ENCODE measurements at places on chromosomes 11 and 22. TPM values are rescaled to one million over a fixed set of nuclear protein-coding genes. Genes with fewer than 3 reads are reported as not detected.

Gene MISFA
- 1.4 TPM for total RNA-seq

Gene P2RY2
- total RNA-seq: not detected

Gene SCN2B
- total RNA-seq: not detected

- no peak for DNase-seq
Observed at GRCh38 chr11:47078751-47079521, 97.7 kb downstream of the ARFGAP2 start.

DNA sequence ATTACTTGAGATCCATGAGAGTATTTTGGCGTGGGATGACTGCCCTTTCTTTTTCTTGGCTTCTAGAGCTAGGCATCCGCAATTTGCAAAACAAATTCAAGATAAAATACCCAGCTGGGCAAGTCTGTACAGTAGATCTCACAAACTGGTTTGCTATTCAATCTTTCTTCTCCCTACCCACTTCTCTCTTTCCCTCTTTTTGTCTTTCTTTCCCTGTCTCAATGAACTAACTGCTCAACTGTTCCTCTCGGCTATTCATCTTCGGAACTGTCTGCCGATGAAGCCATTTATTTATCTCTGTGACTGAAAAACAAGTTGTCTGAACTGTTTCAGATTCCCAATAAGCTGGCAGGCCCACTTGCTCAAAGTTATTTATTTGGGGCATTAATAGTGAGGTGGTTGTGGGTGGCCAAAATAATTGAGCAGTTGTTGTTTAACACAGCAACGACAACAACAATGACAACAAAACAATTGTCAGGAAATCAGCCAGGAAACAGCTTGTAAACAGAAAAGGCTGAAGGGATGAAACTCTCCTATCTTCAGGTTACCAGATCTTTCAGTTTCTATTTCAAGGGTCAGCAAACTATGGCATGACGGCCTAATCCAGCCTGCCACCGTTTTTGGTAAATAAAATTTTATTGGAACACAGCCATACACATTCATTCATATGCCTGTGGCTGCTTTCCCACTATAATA lies 76.0 kb upstream of the MTMR2 start:
- DNase-seq: no peak

DNA sequence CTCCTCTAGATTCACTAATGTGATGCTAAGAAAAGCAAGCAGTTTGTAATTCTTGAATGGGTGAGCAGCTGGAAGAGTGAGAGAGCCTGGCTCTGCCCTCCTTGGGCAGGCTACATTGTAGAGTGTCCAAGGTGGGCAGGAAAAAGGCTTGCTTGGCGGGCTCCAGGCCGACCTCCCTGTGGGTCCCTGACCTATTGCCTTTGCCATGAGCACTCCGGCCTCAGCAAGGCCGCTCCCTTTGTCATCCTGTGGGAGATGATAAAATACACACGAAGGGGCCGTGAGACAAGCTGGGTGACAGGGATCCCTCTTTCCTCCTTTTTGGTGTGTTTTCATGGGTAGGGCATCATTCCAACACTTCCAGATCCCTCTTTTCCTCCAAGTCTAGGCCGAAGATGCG lies 41.8 kb downstream of the TIMP3 start:
- no peak for DNase-seq

GRCh38 chr22:28428271-28428670 lies 251.4 kb downstream of the TTC28 start:
- no peak for DNase-seq

GRCh38 chr11:34988294-34989255 lies 72.2 kb downstream of the PDHX start:
- DNase-seq: no peak

GRCh38 chr11:1461826-1462697 lies 24.5 kb downstream of the MOB2 start:
- no peak for DNase-seq

GRCh38 chr11:46690702-46691101 lies 9.7 kb downstream of the ARHGAP1 start:
- DNase-seq: no peak

- DNase-seq: no peak
Observed at GRCh38 chr22:32862936-32863661, 61.6 kb downstream of the TIMP3 start.

- DNase-seq: no peak
Observed at GRCh38 chr11:104727768-104728167, 170.5 kb downstream of the CASP12 start.

- DNase-seq: no peak
Observed at GRCh38 chr11:36254713-36255112, 34.5 kb downstream of the COMMD9 start.

- no peak for DNase-seq
Observed at GRCh38 chr22:48402591-48403031, 1425.1 kb downstream of the BRD1 start.

DNA sequence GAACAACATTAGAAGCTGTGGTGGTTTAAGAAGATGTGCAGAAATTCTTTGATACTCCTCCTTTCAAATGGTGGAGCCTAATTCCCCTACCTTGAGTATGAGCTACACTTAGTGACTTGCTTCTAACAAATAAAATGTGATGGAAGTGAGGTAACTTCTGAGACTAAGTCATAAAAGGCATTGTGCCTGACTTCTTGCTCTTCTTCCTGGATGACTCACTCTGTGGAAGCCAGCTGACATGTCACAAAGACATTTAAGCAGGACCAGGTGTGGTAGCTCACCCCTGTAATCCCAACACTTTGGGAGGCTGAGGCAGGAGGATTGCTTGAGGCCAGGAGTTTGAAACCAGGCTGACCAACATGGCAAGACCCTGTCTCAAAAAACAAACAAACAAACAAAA lies 3.9 kb upstream of the PLA2G3 start:
- DNase-seq: no peak

DNA sequence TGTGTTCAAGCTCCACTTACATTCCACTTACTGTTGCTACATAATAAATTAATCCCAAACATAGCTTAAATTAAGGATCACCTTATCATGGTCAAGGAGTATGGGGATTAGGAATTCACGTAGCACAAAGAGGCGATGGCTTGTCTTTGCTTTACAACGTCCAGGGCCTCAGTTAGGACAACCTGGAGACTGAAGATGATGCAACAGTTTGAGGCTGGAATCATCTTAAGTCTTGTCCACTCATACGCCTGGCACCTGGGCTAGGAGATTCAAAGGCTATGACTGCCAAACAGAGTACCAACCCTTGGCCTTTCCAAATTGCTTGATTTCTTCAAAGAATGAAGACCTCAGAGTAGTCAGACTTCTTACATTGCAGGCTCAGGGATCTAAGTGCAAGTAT lies 149.1 kb downstream of the SBF2 start:
- no peak for DNase-seq

DNA sequence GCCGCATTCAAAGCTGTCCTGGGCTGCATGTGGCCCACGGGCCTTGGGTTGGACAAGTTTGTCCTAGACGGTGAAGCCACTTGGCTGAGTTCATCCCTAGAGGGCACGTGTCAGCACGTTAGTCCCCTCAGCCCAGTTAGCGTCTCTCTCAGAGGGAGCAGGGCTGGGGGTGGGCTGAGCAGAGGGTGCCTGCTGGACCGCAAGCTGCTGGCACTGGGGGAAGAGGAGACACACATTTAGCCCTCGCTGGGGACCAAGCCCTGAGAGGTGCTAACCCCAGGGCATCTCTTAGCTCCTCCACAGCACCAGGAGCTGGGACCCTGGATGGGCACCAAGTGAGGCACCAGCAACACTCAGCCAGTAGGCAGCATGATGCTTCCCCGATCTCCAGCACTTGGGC lies 107.0 kb downstream of the SHANK2 start:
- no peak for DNase-seq
